ENCODE measurements at places on chromosomes 12 and 14. TPM values are rescaled to one million over a fixed set of nuclear protein-coding genes. Genes with fewer than 3 reads are reported as not detected.

DNA sequence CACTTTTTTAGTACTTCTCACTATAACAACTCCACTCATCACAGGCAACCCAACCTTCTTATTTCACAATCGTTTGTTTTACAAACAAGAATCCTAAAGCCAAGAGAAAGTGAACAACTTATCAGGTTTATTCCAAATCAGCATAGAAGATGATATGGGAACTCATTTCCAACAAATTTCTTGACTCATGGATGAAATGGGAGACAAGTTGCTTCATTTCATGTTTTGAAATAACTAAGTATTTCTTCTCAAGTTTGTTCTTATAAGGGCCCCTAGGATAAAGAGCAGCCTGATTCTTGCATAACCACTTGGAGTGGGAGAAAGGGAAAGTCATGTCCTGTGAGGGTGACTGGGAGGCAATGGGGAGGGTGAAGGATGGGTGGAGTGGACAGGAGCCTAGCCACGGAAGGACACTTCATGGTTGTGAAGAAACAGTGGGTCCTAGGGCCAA is 168.3 kb downstream of the DUSP6 start:
- DNase-seq = no peak

INHBC gene
- 0.20 TPM for total RNA-seq

- no peak for DNase-seq
Observed at GRCh38 chr12:129052373-129052772, 199.1 kb downstream of the GLT1D1 start.

DNA sequence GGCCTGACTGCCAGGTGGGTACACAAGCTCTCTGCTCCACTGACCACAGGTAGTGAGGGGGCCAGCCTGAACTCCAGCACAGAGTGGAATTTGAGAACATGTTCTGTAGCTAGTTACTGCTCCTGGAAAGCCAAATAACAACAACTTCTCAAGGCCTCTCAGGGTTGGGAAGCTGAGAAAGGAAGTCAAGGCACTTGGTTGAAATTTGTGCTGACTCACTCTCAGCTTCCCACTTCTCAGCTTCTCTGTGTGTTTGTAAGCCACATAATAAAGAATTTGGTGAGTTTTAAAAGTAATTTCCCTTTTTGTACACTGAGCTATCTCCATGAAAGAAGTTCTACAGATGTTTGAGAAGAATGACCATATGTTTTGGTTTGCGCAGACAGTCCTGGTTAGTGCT is 234.9 kb downstream of the KTN1 start:
- DNase-seq = no peak

GRCh38 chr12:67026487-67027246 is 242.5 kb upstream of the CAND1 start:
- DNase-seq = no peak

MYL2 gene
- total RNA-seq = not detected

GRCh38 chr12:123532808-123533649 is 490 bp downstream of the RILPL1 start:
- no peak for DNase-seq

DNA sequence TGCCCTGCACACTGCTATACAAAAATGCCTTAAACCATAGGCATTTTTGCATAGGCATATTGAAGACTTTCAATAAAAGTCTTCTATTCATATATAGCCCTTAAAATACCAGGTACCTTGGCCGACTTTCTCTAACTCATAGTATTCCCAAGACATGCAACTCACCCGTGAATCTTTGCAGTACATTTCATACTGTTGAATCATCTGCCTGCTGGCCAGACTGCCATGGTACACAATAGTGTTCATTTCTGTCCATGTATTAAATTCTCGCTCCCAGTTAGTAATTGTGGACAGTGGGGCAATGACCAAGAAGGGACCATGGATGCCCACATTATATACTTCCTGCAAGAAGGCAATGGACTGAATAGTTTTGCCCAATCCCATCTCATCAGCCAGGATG is 24.3 kb upstream of the SUPT16H start:
- no peak for DNase-seq

SIX1 gene
- total RNA-seq = not detected

DNA sequence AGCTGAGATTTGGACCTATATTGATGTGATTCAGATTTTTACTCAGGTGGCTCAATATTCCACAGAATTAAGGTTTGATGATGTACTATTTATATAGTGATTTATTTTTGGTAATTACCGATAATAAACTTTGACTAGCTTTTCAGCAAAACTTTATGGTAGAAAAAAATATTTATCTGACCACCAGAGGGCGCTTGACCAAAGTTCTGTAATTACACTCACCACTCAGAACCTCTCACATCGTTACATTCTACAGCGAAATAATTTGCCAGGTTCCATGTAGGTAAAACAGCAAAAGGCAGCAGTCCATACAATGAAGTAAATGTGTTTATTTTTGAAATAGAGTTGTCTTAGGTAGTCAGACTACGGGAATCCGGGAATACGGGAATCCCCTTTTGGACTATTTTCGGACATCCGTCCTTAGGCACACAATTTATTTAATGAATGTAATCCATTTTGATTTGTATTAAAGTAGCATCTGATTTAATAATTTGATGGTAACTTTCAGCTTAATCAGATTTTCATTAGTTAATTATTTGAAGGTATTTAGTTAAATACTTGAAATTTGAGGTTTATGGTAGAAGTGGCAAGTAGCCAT is 143.0 kb upstream of the DDHD1 start:
- peak; percentile 65 for DNase-seq

ZDHHC22 gene
- not detected for total RNA-seq

DNA sequence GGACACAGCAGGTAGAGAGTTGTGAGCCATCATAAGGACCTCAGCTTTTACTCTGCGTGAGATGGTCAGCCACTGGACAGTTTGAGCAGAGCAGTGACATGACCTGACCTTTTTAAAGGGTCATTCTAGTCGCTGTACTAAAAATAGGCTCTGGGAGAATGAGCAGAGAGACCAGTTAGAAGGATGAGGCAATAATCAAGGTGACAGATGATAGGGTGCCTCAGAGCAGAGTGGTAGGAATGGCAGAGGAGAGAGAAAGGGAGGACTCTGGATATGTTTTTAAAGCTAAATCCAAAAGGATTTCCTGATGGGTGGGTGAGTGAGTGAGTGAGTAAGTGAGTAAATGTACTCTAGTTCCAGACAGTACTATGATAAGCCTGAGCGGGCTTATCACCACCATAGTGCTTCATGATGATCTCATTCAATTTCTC is 83.6 kb upstream of the ARHGAP5 start:
- DNase-seq = no peak

GRCh38 chr14:52935833-52936232 is 15.0 kb downstream of the FERMT2 start:
- DNase-seq = no peak

NDUFA12 gene
- total RNA-seq = 43.7 TPM

DGKA gene
- total RNA-seq = 799 TPM

DNA sequence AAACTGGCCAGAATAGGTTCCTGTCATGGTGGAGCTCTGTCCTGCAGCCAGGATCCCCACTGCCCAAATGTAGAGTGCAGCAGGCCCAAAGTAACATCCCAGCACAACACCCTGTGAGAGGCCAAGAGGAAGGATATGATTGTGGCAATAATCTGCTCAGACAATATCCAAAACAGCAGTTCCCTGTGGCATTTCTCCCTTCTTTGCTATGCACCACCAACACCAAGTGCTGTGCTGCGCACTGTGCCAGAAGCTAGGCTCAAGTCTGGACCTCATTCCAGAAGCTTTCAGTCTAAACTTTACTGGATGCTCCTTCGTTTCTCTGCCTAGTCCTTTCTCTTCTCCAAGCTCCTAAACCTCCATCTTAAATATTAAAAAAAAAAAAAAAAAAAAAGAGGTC is 33.4 kb downstream of the SLC11A2 start:
- no peak for DNase-seq

- DNase-seq = no peak
Observed at GRCh38 chr14:43786066-43786762, 720.9 kb downstream of the FSCB start.

DNA sequence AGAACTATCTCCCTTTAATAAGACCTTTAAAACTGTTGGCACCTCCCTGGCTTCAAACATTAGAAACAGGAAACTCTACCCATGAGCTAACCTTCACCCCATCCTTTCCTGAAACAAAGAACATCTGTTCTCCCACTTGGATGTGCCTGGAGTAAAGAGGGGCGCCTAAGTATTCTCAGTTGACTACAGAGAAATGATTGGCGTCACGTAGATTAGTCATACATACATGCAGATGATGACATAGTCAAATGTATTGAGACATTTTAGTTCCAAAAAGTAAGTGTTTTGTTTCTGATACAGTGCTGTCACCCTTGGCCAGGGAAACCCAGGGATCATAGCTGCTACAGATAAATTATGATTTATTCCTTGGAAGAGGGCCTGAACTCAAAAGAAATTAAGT is 260.0 kb upstream of the PLEKHG7 start:
- no peak for DNase-seq

DNA sequence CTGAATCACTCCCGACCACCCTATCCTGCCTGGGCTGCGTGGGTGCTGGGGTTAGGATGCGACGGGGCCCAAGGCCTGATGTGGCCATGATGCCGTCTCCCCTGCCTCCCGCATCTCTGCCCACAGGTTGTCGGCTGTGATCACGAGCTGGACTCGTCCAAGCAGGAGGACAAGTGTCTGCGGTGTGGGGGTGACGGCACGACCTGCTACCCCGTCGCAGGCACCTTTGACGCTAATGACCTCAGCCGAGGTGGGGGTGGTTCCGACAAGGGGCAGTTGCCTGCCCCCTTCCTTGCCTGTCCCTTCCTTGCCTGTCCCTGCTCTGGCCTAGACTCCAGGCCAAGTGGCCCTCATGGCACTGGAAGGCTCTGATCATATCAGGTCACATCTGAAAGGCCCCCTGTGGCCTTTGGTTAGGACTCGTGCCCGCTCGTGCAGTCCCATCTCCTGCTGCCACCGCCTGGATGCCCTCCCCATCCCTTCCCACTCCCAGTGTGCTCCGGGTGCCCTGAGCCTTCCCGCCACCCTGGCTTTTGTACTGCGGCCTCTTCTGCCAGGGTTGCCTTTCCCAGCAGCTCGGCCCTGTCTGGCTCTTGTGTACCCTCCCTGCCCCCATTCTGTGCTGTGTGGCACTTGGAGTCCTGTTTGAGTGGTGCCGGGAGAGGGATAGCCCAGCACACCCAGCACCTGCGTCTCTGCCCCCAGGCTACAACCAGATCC is 13.6 kb downstream of the PAPLN start:
- no peak for DNase-seq

KRT83 gene
- total RNA-seq = not detected

DNA sequence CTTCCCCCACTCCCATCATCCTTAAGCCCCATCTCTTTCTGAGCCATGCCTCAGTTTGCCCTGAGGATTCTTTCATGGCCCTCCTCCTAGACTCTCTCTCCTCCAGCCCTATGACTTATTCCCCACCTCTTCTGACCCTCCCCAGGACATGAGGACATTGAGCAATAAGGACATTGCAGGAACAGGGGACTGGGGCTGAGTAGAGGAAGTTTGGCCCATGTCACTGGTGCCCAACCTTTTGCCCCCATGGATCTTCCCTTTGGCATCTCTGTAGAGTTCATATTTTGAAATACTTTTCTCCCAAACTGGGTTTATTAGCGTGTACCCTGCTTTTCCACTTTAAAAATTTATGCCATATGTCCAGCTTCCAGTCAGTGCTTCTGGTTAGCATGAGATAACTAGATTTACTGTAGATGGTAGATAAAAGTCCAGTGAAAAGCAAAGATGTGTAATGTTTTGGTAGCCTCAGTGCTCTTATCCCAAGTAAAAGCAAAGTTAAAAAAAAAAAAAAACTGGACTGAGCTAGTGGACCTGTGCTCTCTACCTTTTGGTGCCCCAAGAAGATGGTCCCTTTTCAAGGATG is 6.1 kb upstream of the LRP1-AS start:
- no peak for DNase-seq

- DNase-seq = peak; percentile 29
Observed at GRCh38 chr14:69543341-69544115, 31.1 kb downstream of the CCDC177 start.

- DNase-seq = no peak
Observed at GRCh38 chr14:34707722-34708121, 6.7 kb downstream of the CFL2 start.
